Pulmonary artery endothelial cell (primary cell): ENCODE measurements at places on chromosomes 5 and 9.

DNA sequence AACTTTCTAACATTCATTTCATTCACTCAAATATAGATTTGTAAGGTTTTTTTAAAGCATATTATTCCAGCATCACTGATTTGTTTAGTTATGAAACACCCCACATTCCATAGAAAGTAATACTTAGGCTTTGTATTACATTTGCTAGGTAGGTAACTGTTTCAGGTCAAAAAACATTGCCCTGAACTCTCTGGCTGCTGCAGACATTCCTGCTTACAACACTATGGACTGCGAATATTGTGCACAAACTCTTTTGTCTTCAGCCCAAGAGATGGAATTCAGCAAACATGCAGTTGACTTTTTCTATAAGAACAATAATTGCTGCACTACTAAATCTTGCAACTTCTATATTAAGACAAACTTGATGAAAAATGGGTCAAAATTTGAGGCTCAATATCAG is 301.0 kb downstream of the ARL15 start:
- DNase-seq: no peak

- no peak for DNase-seq
Observed at GRCh38 chr9:20043035-20043434, 254.2 kb upstream of the SLC24A2 start.

DNA sequence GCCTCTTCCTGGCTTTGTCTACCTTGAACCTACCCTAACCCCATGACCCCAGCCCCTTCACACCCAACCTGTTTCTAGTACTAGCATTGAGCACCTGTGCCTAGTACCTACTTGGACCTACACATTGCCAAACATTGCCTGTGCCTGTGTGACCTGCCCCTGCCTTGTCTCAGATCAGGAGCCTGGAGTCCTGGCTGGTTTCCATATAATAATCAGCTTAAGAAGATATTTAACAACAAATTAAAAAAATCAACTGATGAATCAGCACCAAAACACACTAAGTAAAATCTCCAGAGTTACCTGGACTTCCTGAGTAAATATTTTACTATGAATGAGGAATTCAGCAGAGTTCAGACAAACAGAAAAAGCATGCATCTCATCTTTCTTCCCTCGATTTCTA is 17.7 kb downstream of the LPAR1 start:
- no peak for DNase-seq

DNA sequence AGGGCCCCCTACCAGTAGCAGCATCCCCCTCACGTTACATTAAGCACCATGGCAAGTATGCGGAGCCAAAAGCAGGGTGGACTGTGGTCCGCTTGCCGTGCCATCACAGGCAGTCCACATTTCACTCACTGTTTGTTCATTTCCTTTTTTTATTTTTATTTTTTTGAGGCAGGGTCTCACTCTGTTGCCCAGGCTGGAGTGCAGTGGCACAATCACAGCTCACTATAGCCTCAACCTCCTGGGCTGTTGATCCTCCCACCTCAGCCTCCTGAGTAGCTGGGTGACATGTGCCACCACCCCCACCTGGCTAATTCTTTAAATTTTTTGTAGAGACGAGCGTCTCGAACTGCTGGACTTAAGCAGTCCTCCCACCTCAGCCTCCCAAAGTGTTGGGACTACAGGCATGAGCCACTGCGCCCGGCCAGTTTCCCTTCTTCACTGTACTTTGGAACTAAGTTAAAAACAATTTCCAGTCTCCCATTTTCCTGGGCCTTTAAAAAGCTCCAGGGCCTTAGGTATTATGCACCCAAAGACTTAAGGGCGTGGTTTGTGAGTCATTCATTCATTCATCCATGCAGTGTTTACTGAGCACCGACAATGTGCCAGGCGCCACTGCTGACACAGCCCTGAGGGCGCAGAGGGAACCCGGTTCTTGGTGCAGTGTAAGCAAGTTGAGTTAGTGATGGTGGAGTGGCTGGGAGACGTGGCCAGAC is 19.9 kb downstream of the PRRX2 start:
- no peak for DNase-seq
